ENCODE measurements at places on chromosomes 11 and 22. TPM values are rescaled to one million over a fixed set of nuclear protein-coding genes. Genes with fewer than 3 reads are reported as not detected.

Gene OR6T1
- total RNA-seq = not detected

Gene CST6
- not detected for total RNA-seq

Gene MAP4K2
- total RNA-seq = 14.4 TPM

Gene APOC3
- total RNA-seq = not detected

Gene IL10RA
- total RNA-seq = 0.50 TPM

Gene PDGFD
- 1.4 TPM for total RNA-seq

Gene C11orf97
- total RNA-seq = not detected

All from uterine smooth muscle cell (primary cell).